Chondrocyte (in vitro differentiated cells): ENCODE measurements at places on chromosomes 12 and 14. TPM values are rescaled to one million over a fixed set of nuclear protein-coding genes. Genes with fewer than 3 reads are reported as not detected.

Gene FOXN4
- not detected in 3 replicates for total RNA-seq

Gene MDGA2
- 0.17 to 0.65 TPM in 2 of 3 replicates, not detected in the other for total RNA-seq

DNA sequence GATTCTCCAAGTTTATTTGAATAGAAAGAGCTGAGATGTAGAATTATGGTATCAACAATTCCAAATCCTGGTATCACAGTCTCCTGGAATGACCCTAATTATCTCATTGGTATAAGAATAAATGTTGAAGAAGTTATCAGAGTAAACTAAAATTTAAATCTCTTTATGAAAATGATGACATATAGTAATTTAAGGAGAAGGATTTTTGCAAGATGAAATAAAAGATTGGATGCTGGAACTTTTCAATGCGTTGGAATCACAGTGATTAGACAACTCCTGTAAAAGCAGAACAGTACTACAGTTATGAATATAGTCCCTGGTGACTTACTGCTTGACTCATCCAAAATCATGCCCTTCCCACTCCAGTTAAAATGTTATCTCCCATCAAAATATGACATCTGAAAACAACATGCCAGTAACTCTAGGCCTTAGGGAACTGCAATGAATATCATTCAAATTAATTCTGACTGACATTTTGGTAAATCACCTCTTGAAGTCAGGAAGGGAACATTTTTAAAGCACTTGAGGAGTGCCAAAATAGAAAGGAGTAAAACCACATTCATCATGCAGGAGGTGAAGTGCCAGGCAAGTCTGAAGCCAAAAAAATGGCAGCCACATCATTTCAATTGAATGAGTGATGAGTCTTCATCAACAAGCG is 197.8 kb upstream of the PRKD1 start:
- no peak overlapping the region for H3K27ac ChIP-seq
- H3K4me3 ChIP-seq = no peak overlapping the region
- H3K4me1 ChIP-seq = no peaks in the 10 kb centered on the region
- DNase-seq = no peak

DNA sequence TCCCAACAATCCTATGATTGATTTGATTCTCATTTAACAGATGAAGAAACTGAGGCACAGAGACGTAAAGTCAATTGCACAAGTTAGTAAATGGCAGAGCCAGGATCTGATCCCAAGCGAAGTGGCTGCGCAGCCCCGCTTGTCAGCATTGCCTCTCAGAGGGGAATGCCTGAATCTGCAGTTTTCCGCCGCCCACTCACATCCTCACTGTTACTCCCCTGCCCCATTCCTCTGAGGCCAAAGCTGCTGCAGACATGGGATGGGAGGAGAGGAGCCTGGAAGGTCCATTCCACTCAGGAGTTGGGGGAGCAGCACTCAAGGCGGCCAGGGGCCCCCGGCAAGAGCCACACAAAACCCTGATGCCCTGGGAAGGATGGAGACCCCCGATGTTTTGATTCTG is 1.0 kb downstream of the NRIP2 start:
- no peak overlapping the region for H3K27ac ChIP-seq
- H3K4me1 ChIP-seq = peaks cover 26% of the 10 kb centered on the region
- peaks cover 8% of the 10 kb centered on the region for H3K36me3 ChIP-seq
- DNase-seq = no peak
- no peak overlapping the region for H3K4me3 ChIP-seq
